Left ventricle myocardium inferior (tissue), 1 donor: ENCODE measurements at places on chromosomes 6 and 20.

GRCh38 chr6:95143408-95144180 is 433.7 kb upstream of the MANEA start:
- no peaks in the 10 kb centered on the region for H3K27me3 ChIP-seq
- no peaks in the 10 kb centered on the region for H3K4me1 ChIP-seq
- no peak overlapping the region for H3K4me3 ChIP-seq

GRCh38 chr6:125637207-125637606 is 112.2 kb upstream of the HEY2 start:
- DNase-seq = no peak
- no peaks in the 10 kb centered on the region for H3K27me3 ChIP-seq
- no peaks in the 10 kb centered on the region for H3K36me3 ChIP-seq
- peaks cover 11% of the 10 kb centered on the region for H3K4me1 ChIP-seq
- no peak overlapping the region for H3K4me3 ChIP-seq
- no peak overlapping the region for H3K27ac ChIP-seq

DNA sequence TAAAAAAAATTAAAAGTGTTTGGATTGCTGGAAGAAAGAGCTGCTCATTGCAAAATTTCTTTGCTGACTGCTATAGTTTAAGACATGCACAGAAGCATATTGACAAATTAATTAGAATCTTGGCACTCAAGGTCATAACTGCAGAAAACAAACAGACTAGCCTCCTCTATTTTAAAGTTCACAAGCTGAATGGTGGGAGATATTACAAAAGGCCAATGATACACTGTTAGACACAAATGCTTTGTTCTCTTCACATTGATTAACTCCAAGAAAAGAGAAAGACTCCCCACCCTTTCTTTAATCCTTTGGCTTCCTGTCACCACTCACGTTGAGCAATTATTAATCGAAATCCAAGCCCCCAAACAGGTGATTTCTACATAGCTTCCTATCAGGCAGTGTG is 69.1 kb downstream of the PTCHD4 start:
- H3K27me3 ChIP-seq = no peaks in the 10 kb centered on the region
- no peak overlapping the region for H3K4me3 ChIP-seq
- H3K36me3 ChIP-seq = no peaks in the 10 kb centered on the region
- DNase-seq = no peak
- H3K27ac ChIP-seq = no peak overlapping the region

- H3K4me1 ChIP-seq = peaks cover 10% of the 10 kb centered on the region
- H3K4me3 ChIP-seq = no peak overlapping the region
- no peaks in the 10 kb centered on the region for H3K27me3 ChIP-seq
- no peak for DNase-seq
- H3K36me3 ChIP-seq = no peaks in the 10 kb centered on the region
Observed at GRCh38 chr6:12653486-12653885, 63.1 kb upstream of the PHACTR1 start.
